Activated T-helper 1 cell treated with anti-CD3 and anti-CD28 coated beads, Interleukin-2, amount 50 U/mL, for 16 hours (primary cell): ENCODE measurements at places on chromosomes 3 and 15.

GRCh38 chr3:86790884-86791549 lies 199.9 kb downstream of the VGLL3 start:
- DNase-seq: no peak

GRCh38 chr3:136567599-136568188 lies 184.5 kb downstream of the STAG1 start:
- DNase-seq: no peak

DNA sequence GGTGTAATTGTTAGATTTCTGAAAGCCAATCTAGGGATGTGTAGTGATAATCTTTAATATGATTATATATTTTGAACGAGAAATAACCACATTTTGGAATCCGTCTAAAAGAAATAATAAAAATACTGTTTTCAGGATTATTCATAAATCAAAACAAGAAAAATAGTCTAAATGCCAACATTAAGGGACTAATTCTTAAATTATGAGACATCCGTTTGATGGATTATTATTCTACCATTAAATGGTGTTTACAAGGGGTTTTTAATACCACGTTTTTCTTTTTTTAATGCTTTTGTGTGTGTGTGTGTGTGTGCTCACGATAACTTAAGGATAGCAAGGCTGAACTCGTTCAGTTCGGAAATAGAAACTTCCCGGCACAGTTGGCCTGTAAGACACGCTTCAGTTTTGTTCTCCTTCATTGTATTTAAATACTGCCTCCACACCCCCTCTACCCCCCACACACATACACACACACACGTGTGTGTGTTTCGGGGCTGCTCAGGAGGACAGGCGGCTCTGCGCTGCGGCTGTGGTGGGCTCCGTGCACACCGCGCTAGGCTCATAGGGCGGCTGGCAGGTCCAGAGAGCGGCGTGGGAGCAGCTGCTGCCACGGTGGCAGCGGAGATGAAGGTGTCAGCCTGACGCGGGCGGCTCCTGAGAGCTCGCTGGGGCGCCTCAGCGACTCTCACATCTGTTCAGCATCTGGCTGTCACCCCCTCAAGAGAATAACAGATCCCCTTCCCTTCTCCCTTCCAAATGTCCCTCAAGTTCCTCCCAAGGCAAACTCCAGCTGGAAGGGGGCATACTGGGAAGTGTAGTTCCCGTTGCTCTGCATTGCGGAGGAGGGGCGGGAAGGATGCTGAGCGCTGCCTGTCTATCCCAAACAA lies 23.0 kb upstream of the ANP32A start:
- DNase-seq: no peak

- no peak for DNase-seq
These were observed 77.0 kb upstream of the STAC start for GRCh38 chr3:36303286-36303685.

- DNase-seq: no peak
These were observed 81.8 kb downstream of the ALCAM start for GRCh38 chr3:105448338-105448982.

DNA sequence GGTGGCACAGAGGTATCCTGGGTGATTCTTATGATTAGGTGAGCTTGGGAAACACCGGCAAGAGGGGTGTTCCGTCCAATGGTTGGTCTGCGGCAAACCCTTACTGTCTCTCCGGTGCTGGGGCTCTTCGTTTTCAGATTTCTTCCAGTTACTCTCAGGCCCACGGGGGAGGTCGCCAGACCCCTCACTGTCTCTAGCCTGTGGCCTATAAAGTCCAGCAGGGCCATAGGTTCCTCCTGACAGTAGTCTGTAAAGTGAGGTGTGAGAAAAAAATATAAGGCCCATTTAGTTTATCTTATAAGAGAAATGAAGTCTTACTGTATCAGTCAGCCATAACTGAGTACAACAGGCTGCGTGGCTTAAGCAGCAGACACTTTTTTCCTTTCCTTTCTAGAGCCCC lies 1.4 kb downstream of the ESYT3 start:
- no peak for DNase-seq

DNA sequence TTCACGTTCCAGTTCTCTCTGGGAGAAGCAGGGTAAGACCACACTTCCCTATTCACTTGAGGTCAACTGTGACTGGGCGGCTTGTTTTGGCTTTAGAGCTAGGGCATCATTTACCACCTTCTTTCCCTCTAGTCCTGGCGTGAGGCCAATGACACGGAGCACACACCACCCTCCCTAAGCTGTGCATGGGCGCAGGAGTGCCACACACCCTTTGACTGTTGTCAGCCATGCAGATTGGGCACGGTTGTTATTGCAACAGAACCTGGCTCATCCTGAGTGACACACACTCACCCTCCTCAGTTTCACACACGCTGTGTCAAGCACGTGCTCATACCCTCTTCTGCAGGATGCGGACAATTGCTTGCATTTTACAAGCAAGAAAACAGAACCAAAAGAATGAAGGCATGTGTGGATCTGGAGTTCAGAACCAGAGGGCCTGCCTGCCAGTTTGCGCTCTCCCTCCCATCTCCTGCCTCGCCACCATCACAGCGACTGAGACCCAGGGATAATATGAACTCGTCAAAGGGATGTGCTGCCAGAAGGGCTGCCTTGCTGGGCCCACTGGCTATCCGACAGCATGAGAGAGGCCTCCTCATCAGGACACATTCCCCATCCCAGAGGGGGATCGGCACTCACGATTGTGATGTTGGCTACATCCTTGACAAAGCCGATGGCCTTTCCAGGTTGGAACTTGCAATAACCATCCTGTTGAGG lies 17.6 kb downstream of the CTSH start:
- DNase-seq: no peak

DNA sequence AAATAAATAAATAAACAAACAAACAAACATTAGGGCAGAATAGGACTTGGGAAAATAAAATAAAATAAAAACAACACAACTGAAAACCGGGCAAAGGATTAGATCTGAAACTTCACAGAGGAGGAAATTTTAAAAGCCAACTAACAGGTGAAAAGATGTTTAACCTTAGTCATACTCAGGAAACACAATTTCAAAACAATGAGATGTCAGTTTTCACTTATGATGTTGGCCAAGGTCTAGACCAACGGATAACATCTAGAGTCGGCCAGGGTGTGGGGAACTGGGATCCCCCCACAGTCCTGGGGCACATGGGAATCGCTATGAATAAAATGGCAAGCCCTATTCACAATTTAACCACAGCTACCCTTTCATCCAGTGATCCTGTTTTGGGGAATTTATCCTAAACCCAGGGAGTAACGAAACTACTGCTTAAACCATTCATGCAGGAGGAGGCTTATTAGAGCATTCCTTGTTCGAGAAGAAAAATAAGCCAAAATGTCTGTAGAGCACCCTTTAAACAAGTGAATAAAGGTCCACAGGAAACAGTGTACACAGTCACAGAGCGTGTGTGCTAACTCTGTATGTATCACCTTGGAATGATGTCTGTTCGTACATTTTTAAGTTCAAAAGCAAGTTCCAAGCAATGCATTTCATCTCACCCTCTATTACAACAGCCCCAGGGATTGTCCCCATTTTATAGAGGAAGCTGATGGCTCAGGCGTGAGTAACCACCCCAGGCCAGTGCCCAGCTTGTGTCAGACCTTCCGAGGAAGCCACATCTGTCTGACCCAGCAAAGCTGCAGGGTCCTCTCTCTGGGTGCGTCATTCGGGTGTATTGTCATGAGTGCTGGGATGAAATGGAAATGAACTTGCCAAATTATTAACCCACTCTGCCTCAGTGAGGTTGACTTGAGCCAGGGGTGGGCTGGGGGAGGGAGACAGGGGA lies 6.3 kb upstream of the ANPEP start:
- DNase-seq: no peak

DNA sequence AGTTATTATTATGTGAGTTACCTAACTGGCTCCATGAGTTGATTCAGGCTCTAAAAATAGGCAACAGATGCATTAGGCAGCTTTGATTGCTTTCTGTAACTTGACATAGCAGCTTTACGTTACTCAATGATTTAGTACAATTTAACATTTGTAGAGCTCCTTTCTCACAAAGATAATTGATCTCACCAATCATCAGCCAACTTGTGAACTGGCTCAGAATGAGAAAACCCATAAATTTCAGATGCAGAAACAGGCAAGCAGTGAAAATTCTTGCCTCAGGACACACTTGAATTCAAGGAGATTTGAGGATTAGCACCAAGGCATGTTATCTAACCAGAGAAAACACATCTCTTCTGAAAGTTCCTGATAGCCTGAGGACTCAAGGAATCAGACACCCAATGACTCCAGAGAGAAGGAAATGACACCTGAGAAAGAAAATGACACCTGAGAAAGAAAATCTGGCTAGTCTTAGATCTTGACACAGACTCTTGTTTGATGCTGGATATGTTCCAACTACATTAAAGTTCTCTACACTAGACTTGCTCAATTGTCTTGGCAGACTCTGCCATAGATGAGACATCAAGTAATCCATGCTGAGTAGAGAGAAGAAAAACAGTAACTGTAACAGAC lies 315.1 kb upstream of the CBLB start:
- DNase-seq: no peak

DNA sequence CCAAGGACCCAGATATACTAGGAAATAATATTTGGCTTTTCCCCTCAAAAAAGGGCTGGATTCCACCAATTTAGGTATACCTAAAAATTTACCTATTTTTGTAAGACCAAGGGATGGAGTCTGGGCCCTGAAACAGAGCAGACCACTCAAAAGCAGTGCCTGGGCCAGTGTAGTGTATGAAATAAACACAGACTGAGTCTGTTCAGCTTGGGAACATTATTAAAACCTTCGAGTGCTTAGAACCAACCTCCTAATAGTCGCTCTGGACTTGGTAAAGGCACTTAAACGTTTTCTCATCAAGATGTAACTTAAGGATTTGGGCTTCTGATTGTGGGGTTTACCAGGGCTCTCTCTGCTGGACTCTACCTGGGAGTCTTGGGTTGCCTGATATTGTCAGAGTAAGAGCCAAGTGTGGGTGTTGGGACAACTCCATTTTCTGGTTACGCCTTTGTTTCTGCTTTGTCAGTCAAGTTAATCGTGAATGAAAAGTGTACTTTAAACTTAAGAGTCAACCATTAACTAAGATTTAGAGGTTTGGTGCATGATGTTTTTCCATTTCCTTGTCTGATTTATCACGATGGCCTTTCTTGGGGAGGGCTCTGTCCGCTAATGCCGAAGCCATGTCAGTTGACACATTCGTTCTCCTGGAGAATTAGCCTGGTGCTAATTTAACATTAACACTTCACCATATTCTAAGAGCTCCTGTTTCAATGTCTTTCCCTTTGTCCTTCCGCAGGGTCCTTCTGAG lies 221.0 kb upstream of the TPM1 start:
- DNase-seq: no peak

- DNase-seq: no peak
These were observed 39.5 kb downstream of the MFSD1 start for GRCh38 chr3:158841387-158841786.

- DNase-seq: no peak
These were observed 58.0 kb downstream of the PLD1 start for GRCh38 chr3:171752329-171752728.

- DNase-seq: no peak
These were observed 1.5 kb downstream of the CHSY1 start for GRCh38 chr15:101250341-101250831.

GRCh38 chr3:157104928-157105652 lies 54.9 kb downstream of the CCNL1 start:
- no peak for DNase-seq

DNA sequence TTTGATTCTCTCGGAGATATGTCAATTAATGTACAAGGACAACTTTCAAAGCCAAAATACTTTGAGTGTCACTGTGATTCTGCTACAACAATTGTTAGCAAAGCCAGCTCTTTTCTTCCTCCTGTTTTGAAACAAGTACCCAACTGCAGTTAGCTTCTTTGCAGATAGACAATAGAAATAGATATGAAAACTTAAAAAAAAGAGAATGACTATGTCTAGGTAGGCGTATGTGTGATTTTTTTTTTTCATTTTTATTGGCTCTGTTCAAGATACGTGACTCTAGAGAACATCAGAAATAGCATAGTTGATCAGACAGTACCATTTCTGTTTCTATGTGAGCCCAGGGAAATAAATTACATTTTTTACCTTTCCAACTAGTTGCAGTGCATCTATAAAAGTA lies 142.9 kb upstream of the CNTN4 start:
- no peak for DNase-seq

DNA sequence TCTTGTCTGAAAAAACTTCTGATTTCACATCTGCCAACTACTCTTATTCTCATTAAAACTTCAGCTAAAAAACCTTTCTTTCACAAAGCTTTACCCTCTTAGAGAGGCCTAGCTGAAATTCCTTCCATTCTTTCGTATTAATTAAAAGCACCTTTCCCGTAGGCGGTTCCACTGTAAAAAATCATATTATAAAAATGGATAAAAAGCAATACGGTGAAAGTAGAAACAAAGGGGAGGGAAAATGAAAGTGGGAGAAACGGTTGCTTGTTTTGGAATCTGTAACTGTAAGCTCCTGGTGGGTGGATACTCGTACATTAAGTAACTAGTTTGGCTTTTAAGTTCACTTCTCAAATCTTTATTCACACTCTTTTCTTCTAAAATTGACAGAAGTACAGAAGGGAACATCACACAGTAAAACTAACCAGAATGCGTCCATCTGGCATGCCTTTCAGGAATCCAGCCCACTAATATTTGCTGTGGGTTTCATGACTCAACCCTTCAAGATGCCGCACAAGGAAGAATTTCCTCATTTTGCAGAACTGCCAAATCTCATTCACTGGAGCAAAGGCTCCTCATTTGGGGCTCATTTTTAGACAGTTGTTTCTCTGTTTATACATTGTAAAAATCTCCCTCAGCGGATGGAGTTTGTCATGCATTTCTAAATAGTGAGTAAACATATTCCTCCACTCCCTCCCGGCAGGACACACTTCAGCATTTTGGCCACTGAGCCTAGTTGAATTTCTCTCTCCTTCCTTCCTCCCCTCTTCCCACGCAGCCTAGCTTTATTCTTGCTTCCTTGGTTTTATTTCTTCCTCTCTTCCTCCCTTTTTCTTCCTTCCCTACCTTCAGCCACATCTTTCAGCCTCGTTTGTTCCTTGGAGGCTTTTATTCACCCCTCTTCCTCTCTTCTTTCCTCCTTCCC lies 419.5 kb upstream of the NAALADL2 start:
- no peak for DNase-seq

GRCh38 chr3:84991422-84991900 lies 32.7 kb downstream of the CADM2 start:
- no peak for DNase-seq

DNA sequence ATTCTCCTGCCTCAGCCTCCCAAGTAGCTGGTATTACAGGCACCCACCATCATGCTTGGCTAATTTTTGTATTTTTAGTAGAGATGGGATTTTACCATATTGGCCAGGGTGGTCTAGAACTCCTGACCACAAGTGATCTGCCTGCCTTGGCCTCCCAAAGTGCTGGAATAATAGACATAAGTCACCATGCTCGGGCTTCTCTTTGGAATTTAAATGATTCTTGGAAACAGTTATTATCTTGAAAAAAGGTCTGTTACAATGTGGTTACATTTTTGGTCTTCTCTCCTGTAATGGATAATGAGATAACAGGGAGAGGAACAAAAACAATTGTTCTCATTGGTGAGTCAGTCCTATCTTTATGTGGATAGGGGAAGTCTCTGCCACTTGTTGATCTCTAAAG lies 59.8 kb upstream of the AADACL2 start:
- DNase-seq: no peak

DNA sequence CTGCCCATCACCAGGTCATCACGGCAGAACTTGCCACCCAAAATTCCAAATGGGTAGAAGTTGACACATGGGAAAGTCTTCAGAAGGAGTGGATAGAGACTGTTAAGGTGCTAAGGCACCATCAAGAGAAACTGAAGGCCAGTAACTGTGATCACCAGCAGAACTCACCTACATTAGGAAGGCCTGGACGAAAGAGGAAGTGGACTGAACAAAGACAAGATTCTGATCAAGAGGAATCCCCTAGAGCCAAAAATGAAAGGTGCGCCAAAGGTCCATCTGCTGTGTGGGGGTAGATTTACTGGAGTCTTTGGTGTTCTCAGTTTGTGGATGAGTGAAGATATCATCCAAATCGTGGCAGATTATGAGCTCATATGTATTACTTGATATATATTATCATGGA lies 46.3 kb upstream of the P3H2 start:
- no peak for DNase-seq
